CD8-positive, alpha-beta T cell (primary cell): ENCODE measurements at places on chromosomes 4 and X.
A peak's percentile ranks its signal among the peaks of the same experiment; 100 is the strongest.

GRCh38 chr4:128386761-128387599, 99.4 kb upstream of the PGRMC2 start:
- DNase-seq, result no peak

DNA sequence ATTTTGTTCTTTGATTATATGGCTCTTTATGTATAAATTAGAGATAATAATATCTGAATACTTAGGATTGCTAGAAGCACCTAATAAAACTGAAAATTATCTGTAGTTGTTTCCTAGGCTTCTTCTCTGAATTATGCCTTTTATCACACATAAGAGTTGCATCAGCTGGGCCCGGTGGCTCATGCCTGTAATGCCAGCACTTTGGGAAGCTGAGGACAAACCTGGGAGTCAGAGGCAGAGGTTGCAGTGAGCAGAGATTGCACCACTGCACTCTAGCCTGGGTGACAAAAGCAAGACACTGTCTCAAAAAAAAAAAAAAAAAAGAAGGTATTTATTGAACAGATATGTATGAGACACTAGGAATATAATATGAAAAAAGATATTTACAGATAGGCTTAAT, 773.5 kb upstream of the AGA start:
- no peak for DNase-seq

DNA sequence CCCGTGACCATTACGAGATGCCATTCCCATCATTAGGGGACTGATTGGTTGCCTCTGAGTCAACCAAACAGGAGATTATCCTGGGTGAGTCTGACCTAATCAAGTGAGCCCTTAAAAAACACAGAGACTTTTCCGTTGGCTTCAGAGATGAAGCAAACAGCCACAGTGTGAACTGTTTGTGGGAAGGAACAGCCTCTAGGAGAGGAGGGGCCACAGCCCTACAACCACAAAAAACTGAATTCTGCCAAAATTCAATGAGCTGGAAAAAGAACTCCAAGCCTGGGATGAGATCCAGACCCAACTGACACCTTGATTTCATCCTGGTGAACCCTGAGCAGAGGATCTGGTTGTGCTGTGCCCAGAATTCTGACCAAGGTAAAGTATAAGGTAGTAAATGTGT, 31.3 kb upstream of the TBL1X start:
- DNase-seq, result no peak

DNA sequence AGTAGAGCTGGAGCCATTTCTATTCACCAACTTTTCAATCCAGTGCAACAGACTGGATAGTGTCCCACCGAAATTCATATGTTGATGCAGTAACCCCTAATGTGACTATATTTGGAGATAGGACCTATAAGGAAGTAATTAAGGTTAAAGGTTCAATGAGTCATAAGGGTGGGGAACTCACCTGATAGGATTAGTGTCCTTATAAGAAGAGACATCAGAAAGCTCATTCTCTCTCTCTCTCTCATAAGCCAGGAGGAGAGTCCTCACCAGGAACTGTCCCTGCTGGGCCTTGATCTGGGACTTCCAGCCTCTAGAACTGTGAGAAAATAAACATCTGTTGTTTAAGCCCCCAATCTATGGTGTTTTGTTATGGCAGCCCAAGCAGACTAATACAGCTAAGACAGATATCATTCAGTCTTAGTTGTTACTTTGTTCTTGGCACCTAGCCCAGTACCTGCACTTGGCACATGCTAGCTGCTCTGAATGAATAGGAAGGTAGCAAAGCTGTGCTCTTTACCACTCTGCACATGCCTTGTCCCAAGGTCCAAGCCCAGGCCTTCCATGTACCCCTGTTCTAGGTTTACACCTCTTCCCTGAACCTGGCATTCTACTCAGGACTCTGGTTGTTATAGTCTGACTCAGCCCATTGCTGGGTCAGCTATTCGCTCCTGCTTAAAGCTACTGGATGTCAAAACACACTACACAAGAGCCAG, 19.2 kb upstream of the BRS3 start:
- no peak for DNase-seq

- no peak for DNase-seq
These were observed 41.0 kb downstream of the MID1 start for GRCh38 chrX:10579112-10580011.

GRCh38 chrX:114015966-114016365, 567.9 kb upstream of the HTR2C start:
- DNase-seq, result no peak

DNA sequence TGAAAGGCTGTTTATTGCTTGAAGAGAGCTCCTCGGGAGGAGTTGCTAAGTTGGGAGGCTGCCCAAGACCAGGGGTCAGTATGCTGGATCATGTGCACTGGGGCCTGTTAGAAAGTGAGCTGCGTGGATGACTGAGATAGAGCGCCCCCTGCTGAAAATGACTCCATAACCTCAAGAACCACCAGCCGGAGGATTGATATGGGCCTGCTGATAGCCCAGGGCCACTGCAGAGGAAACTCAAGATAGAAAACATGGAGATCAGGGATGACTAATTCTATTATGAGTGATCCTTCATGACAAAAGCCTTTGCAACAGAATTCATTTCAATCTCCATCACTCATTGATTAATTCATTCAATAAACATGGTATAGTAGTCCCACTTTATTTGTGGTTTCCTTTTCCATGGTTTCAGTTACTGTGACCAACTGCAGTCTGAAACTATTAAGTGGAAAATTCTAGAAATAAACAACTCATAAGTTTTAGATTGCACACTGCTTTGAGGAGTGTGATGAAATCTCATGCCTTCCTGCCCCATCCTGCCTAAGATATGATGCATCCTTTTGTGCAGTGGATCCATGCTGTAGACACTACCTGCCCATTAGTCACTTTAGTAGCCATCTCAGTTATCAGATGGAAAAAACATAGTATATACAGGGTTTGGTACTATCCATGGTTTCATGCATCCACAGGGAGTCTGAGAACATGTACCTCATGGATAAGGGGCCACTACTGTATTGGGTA, 126.7 kb upstream of the MBNL3 start:
- DNase-seq, result peak; percentile 43

- DNase-seq, result no peak
These were observed 284.2 kb downstream of the RCHY1 start for GRCh38 chr4:75229806-75230570.

- no peak for DNase-seq
These were observed 8.8 kb upstream of the GEMIN8 start for GRCh38 chrX:14038375-14039085.

GRCh38 chrX:152918707-152919106, 20.8 kb downstream of the ZNF185 start:
- DNase-seq, result no peak
